ENCODE measurements at places on chromosomes 13 and 19. TPM values are rescaled to one million over a fixed set of nuclear protein-coding genes. Genes with fewer than 3 reads are reported as not detected.

DNA sequence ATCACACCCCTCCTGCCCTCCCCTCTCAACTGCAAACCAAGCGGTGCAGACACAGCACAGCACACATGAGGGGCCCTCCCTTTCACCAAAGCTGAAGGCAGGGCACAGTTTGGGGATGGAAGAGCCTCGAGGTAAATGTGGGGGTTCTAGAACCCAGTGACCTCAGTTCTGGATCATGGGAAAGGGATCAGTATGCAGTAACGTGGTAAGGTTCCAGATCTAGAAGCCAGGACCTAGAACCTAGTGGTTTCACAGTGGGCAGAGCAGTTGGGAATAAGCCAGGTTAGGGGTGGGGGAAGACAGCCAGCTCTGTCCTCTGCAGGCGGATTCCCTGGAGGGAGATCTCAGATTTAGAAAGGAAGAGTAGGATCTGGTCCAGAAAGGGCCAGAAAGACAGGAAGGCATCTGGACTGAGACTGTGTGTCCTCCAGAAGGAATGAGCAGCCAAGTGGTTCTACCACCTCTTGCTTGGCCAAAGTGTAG, 3.1 kb downstream of the FTL start:
- H3K27me3 ChIP-seq = no peaks in the 10 kb centered on the region
- peaks cover 26% of the 10 kb centered on the region for H3K4me1 ChIP-seq
- no peak for DNase-seq
- H3K27ac ChIP-seq = no peak overlapping the region

CEACAM3 gene
- polyA plus RNA-seq = 1.5 TPM

GRCh38 chr19:5557691-5558090, 10.1 kb downstream of the TINCR start:
- no peak overlapping the region for H3K27ac ChIP-seq
- peaks cover 2% of the 10 kb centered on the region for H3K27me3 ChIP-seq
- H3K4me3 ChIP-seq = no peak overlapping the region
- no peaks in the 10 kb centered on the region for H3K4me1 ChIP-seq
- no peaks in the 10 kb centered on the region for H3K36me3 ChIP-seq

CFD gene
- 40.0 TPM for polyA plus RNA-seq

DNA sequence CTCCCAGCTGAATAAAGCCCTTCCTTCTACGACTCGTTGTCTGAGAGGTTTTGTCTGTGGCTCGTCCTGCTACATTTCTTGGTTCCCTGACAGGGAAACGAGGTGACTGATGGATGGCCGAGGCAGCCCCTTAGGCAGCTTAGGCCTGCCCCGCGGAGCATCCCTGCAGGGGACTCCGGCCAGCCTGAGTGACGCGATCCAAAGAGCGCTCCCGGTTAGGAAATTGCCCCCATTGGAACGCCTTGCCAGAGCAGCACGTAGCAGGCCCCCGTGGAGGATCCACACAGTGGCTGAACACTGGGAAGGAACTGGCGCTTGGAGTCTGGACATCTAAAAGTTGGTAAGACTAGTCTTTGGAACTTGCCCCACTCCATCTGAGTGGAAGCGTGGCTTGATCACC, 296.8 kb upstream of the SGCG start:
- H3K36me3 ChIP-seq = no peaks in the 10 kb centered on the region
- no peak for DNase-seq
- H3K27me3 ChIP-seq = no peaks in the 10 kb centered on the region
- H3K27ac ChIP-seq = no peak overlapping the region
- H3K4me3 ChIP-seq = no peak overlapping the region

TNNI3 gene
- polyA plus RNA-seq = 0.75 TPM

C19orf73 gene
- 4.0 TPM for polyA plus RNA-seq

DNA sequence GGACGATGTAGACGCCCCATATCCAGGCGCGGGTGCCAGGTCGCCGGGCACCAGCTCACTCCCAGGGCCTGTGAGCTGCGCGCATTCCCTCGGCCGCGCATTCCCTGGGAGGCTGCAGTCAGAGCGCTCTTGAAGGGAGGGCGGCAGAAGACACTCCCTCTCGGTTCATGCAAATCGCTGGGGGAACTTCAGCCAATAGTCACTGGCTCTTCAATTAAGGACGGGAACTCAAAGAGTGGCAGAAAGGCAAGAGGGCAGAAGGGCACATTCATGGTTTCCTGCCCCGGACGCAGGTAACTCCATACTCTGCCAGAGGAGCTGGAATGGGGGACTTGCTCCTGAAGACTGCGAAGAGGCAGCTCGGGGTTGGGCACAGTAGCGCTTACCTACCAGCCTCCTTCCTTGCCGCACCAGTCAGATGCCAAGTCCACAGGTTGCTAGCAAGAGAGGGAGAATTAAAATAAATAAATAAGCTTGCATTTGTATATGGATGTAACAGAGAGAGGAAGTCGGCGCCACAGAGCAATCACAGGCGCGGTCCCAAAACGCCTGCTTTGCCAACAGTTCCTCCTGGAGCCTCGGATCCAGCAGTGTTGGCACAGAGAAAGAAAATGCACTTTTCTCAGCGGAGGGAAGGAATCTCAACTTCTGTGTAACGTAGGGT, 459 bp downstream of the PCDH20 start:
- DNase-seq = no peak
- no peaks in the 10 kb centered on the region for H3K4me1 ChIP-seq
- peaks cover 18% of the 10 kb centered on the region for H3K27me3 ChIP-seq
- no peaks in the 10 kb centered on the region for H3K36me3 ChIP-seq
- peak overlapping the region; percentile 1 for H3K4me3 ChIP-seq

CEACAM21 gene
- polyA plus RNA-seq = 11.0 TPM

DNA sequence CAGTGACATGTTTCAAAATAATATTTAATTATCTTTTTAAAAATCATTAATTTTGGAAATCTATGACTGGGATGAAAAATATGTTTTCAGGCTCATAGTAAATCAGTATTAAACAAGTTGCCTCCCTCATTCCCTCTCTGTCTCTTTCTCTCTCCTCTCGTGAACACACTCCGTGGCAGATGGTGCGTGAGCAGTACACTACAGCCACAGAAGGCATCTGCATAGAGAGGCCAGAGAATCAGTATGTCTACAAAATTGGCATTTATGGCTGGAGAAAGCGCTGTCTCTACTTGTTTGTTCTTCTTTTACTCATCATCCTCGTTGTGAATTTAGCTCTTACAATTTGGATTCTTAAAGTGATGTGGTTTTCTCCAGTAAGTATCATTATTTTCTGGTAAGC, 22.7 kb downstream of the SGCG start:
- H3K4me3 ChIP-seq = no peak overlapping the region
- no peaks in the 10 kb centered on the region for H3K27me3 ChIP-seq
- no peak overlapping the region for H3K27ac ChIP-seq
- no peaks in the 10 kb centered on the region for H3K36me3 ChIP-seq
- H3K4me1 ChIP-seq = no peaks in the 10 kb centered on the region
- no peak for DNase-seq

GRCh38 chr19:50466706-50467039, 9.6 kb upstream of the EMC10 start:
- H3K4me1 ChIP-seq = no peaks in the 10 kb centered on the region
- no peak overlapping the region for H3K27ac ChIP-seq
- peaks cover 4% of the 10 kb centered on the region for H3K27me3 ChIP-seq
- no peak for DNase-seq

CERS4 gene
- 28.5 TPM for polyA plus RNA-seq

GRCh38 chr13:44259045-44260027, 114.3 kb upstream of the SERP2 start:
- DNase-seq = no peak
- peak overlapping the region; percentile 75 for H3K27ac ChIP-seq
- no peaks in the 10 kb centered on the region for H3K27me3 ChIP-seq
- peaks cover 30% of the 10 kb centered on the region for H3K4me1 ChIP-seq
- no peak overlapping the region for H3K4me3 ChIP-seq
- H3K36me3 ChIP-seq = no peaks in the 10 kb centered on the region

DNA sequence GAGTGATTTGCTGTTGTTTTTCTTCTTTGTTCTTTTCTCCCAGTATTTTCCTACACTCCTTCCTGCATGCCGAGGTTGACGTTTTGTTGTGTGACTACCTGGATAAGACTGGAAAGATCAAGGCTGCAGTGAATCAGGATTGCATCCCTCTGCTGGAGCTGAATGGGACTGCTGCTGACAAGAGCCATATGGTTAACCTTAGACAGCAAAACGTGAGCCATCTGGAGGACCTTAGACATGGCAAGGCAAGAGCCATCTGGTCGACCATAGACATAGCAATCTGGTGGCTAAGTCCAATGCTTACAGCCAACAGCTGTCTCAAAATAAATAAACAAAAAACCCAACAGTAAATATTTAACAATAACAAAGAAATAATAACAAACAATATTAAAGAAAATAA, 42.6 kb upstream of the ZNF91 start:
- no peaks in the 10 kb centered on the region for H3K27me3 ChIP-seq
- H3K4me3 ChIP-seq = no peak overlapping the region
- no peaks in the 10 kb centered on the region for H3K36me3 ChIP-seq
- no peak overlapping the region for H3K27ac ChIP-seq
- DNase-seq = no peak

Data from thymus (tissue), 14 donors.